ENCODE measurements at places on chromosomes 3 and 15. TPM values are rescaled to one million over a fixed set of nuclear protein-coding genes. Genes with fewer than 3 reads are reported as not detected.

- DNase-seq, result no peak
These were observed 25.4 kb downstream of the DENND4A start for GRCh38 chr15:65766422-65767263.

DNA sequence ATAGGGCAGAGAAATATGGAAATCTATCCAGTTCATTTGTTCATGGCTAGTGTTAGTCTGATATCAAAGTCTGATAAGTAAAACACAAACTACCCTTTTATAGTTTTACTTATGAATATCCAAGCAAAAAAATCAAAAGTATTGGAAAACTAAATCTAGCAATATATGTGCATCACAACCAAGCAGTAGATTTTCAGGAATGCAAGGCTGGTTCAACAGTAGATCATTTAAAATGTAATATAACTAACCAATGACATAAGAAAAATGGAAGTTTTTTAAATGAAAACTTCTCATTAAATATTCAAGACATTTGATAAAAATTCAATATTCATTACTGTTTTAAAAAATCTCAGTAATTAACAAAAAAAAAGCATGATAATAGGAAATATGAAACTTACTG, 12.8 kb upstream of the AQP9 start:
- DNase-seq, result no peak

Gene SPATA16
- total RNA-seq, result not detected

GRCh38 chr3:46187341-46187700, 20.8 kb downstream of the CCR1 start:
- DNase-seq, result no peak

GRCh38 chr15:39623529-39623931, 42.7 kb downstream of the THBS1 start:
- no peak for DNase-seq

Gene CACNA2D3
- 17.2 TPM for total RNA-seq

Gene CTDSPL
- total RNA-seq, result 28.0 TPM

Measured in vagina (tissue), 2 donors.